ENCODE measurements at places on chromosomes 11 and 22.
A peak's percentile ranks its signal among the peaks of the same experiment; 100 is the strongest.

DNA sequence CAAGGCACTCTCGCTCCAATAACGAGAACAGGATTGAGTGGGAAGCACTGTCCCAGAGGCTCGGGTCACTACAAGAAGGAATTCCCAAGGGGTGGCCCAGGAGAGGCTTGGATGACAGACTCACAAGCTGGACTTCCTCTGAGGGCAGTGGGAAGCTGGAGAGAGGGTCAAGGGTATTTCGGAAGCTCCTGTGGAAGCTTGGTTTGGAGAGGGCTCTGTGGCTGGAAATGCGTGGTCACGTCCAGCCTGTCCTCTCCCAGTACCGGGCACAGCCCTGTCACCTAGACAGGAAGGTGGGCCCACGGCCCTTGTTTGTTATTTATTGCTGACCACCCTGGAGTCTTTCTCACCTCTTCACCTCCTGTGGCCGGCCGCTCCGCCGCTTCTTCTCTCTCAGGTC lies 5.3 kb downstream of the SYNGR1 start:
- no peak for DNase-seq

DNA sequence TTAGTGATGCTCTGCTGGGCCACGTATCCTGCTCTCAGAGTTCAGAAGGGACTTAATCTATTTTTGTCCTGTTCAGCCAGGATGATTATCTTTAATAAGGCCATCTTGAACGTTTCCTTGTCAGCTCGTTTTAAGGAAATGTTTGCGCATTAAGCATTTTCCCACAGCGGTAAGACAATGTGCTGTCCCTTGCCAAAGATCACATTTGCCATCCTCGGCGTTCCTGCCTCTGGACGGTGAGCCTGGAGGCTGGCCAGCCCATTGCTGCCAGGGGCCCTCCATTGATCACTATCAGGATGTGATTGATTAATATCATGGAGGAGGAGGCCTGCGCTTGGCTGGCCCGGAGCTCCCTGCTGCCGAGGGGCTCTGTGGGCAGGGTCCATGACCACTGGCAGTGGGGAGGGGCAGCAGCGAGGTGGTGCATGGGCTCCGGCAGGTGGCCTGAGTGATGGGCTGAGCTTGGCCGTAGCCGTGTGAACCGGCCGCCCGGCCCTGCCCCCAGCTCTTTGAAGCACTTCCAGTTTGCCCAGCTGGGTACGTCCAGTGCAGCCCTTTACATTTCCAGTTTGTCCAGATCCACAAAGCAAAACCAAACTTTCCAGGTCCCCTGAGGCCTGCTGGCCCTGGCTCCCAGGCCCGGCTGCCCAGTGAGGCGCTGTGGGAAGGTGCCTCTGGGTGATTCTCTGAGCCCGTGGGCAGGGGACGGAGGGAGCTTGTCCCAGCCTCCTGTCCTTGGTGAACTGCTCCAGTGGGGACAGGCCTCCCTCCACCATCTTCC lies 49.5 kb upstream of the SMIM38 start:
- DNase-seq = no peak

GRCh38 chr22:43455846-43456245 lies 44.0 kb downstream of the MPPED1 start:
- no peak for DNase-seq

DNA sequence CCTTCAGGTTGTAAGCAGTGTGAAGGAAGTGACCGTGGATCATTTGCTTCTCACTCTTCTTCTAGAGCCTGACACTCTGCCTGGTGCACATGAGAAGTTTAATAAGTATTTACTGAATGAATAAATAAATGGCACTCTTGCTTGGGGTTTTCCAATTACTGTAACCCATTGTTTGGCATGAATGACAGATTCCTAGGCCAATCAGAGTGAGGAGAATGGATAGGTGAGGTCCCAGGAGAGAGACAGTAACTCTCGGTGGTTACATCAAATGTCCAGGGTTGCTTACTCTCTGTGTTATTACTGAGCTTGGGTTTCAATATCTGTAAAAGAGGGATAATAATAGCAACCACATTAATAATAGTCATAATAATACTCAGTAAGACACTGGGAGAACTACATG lies 204.2 kb upstream of the ISX start:
- no peak for DNase-seq

DNA sequence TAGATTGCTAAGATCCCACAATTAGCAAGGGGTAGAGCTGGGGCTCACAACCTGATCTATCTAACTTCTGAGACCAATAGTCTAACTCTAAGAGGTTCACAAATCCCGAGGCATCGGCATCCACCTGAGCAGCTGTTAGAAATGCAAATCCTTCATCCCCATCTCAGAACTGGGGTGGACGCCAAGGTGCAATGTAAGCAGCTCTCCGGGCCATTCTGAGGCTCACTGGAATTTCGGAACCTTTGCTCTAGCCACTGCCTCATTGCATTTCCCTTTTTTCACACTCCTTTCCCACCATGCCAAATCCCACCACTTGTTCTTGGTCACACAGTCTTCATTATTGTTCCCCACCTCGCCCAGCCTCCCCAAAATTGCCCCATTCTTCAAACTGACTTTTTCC lies 29.8 kb downstream of the MAML2 start:
- DNase-seq = no peak

GRCh38 chr22:45684169-45684568 lies 12.5 kb downstream of the ATXN10 start:
- DNase-seq = peak; percentile 84

DNA sequence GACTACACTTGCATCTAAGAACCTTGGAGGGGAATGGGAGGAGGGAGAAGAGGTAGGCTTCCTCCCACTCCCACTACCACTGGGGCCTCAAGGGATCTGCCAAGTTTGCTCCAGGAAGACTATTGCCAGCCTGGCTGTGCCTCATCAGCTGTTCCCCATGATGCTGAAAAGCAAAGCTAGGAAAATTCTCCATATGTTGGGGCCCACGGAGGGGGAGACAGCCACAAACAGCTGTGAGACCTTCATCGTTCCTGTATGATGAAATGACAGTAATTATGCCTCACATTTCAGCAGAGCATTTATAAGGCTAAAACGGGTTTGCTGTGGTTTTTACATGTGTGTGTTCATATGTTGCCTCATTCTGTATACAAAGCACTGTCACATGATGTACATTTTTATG lies 6.7 kb downstream of the DSCAML1 start:
- no peak for DNase-seq

- DNase-seq = no peak
Measured at GRCh38 chr11:70675697-70676374, 277.5 kb downstream of the CTTN start.

- DNase-seq = no peak
Measured at GRCh38 chr11:126328444-126328843, 24.6 kb downstream of the DCPS start.

- no peak for DNase-seq
Measured at GRCh38 chr11:83493034-83493433, 206.9 kb upstream of the CCDC90B start.

- no peak for DNase-seq
Measured at GRCh38 chr22:42365942-42366695, 66.1 kb downstream of the NFAM1 start.

- no peak for DNase-seq
Measured at GRCh38 chr11:76149713-76150112, 56.6 kb downstream of the WNT11 start.

- no peak for DNase-seq
Measured at GRCh38 chr22:22709719-22710445, 65.5 kb downstream of the GGTLC2 start.

- DNase-seq = no peak
Measured at GRCh38 chr22:21632237-21632895, at the start of gene CCDC116. Gene CCDC116 (plus strand): TSS chr22:21632760. CDS start chr22:21633182, 422 bp downstream.

DNA sequence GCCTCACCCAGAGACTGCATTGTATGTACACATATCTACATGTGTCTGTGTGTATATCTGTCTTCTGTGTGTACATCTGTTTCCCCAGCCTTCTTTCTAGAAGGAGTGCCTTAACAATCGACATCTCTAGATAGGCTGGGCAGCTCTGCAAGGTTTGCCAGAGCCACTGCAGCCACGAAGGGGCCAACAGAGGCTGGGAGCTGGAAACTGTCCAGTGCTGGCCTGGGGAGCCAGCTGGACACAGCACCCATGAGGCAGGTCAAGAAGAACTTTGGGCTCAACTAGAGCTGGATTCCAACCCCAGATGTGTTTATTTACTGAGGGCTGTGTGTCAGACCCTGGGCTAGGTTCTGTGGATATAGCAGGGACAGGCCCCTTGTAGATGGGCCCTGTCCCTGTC lies 3.3 kb downstream of the SGSM1 start:
- DNase-seq = no peak

GRCh38 chr22:42356533-42356932 lies 75.7 kb downstream of the NFAM1 start:
- DNase-seq = no peak

GRCh38 chr11:279966-280705 lies 1.9 kb downstream of the NLRP6 start:
- DNase-seq = peak; percentile 16

DNA sequence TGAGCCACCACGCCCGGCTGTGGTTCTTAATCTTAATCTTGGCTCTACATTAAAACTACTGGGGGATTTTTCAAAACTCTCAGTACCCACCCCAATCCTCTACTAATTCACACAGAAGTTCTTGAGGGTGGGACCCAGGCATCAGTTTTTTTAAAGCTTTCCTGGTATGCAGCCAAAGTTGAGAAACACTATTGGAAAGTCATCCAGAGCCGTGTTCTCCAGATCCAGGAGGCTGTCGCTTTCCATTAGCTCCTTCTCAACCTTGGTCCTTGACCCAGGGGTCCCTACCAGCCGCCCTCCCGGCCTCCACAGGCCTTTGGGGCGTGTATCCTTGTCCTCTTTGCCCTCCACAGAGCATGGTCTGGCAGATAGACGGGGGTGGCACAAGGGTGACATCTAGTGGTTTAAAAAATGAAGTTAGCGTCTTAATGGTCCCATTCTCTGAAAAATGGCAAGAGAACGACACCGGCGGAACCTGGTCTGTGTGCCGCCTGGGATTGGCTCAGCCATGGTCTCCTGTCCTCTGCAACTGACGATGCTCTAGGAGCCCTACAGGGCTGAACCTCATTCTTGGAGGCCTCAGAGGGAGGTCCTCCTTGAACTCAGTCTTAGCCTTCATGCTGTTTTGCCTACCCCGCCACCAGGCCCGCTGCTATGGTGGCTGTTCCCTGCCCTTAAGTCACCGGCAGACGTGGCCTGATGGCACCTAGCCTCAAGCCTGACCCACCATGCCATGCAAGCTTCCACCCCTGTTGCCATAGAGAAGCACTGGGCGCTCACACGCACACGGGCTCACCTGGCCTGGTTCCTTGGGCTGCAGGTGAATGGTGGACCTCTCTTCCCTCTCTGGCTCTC lies 152.0 kb upstream of the SYN3 start:
- no peak for DNase-seq

GRCh38 chr11:102407901-102408300 lies 44.7 kb downstream of the TMEM123 start:
- DNase-seq = no peak

DNA sequence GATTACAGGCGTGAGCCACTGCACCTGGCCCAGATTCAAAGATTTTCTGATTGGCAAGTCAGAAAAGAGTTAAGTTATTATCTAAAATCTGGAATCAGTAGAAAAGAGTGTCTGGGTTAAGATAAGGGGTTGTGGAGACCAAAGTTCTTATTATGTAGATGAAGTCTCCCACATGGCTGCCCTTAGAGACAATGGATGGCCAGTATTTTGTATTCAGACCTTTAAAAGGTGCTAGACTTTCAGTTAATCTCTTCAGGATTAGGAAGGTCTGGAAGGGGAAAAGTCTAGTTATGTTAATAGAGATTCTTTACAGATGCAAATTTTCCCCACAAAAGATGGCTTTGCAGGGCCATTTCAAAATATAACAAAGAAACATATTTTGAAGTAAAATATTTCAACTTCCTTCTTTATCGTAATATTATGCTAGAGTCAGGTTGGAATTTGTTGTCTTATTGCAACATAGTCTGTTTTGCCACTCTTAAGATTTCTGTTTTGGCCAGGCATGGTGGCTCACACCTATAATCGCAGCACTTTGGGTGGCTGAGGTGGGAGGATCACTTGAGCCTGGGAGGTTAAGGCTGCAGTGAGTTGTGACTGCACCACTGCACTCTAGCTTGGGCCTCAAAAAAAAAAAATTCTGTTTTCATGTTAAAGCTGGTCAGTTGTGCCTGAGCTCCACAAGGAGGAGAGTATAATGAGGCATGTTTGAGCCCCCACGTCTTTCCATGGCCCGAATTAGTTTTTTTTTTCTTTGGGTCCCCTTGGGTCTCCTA lies 14.0 kb downstream of the GRAMD1B start:
- DNase-seq = no peak

- DNase-seq = no peak
Measured at GRCh38 chr11:70305501-70305900, 35.0 kb downstream of the PPFIA1 start.

DNA sequence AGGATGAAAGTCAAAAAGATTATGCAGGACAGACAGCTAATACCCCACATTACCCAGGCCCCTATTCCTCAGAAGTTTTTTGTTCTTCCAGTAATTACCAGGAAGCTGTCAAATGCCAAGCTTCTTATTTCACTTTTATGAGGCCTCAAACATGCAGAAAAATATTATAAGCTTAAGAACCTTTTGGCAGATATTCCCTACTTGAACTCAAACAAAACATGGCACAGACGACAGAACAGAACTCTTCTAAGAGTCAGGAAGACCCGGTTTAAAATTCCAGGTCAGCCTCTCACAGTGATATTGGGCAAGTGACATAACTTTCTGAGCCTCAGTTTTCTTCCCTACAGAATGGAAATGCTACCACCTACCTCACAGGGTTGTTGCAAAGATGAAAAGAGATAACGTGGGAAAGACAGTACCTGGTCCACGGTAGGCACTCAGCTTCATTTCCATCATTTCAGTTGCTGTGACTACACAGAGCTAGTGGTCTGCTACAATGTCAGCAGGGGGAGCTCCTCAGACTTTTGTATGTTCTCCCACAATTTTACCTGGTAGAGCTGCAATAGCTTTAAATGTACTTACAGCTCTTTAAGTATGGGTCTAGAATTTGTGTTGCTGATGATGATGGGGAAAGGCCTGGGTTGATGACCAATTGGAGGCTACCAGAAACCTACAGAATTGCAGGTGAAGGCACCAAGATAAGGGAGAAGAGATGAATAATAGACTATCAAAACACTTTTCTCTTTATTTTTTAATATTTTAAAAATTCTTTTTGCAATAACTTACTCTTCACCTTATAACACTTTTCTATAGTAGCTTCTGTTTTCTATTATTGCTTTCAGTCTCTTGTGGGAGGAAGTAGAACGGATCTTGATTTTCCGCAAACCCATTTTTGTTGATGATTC lies 98.3 kb upstream of the CHRM4 start:
- peak; percentile 39 for DNase-seq

DNA sequence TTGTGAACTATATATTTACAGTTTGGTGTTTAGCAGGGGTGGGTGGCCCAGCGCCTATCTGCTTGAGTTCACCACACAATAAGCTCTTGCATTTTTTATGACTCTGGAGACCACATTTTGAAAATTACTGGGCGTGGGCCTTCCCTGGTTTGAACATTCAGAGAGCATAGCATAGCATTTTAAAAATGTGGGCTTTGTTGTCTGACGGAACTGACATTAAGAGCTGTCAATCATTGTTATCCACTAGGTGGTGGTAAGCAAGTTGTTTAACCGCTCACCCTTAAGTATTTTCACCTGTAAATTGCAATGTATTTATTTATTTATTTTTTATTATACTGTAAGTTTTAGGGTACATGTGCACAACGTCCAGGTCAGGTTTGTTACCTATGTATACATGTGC lies 1.0 kb downstream of the NLRP14 start:
- no peak for DNase-seq

GRCh38 chr22:31088233-31088986 lies 7.3 kb downstream of the SMTN start:
- DNase-seq = no peak

GRCh38 chr11:69538854-69539253 lies 57.4 kb downstream of the LINC01488 start:
- no peak for DNase-seq
